ENCODE measurements at places on chromosomes 6 and 20.
A peak's percentile ranks its signal among the peaks of the same experiment; 100 is the strongest.

DNA sequence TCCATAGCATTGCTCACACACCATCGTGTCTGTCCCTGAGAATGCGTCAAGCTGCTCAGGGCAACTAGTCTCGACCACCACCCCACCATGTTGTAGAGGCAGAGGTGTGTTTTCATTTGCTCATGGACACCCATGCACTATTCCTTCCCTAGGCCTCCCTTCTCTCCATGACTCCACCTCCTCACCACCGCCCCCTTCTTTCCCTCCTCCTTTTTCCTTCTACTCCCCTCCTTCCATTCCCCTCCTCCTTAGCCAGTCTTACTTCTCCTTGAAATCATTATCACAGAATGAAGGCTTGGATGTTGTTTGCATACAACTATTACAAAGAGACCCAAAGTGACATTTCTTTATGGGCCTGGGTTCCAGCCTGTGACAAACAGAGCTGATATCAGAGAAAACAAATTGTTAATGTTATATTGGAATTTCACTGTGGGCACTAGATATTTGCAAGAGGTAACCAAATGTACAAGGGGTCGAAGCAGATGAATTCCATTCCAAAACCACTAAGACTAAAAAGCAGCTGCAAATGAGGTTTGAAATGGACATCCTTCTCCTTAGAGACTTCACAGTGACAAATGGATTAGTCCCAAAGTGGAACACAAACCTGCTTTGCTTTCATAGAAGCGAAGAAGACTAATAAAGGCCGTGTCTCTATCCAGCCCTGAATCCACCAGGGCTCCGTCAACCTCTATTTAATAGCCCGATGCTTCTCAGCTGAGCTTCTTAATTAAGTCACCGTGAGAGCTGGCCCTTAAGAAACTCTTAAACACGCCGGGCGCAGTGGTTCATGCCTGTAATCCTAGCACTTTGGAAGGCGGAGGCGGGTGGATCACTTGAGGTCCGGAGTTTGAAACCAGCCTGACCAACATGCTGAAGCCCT, 275.8 kb upstream of the SULF2 start:
- DNase-seq: no peak

- no peak for DNase-seq
Observed at GRCh38 chr20:33175123-33175522, 7.2 kb downstream of the BPIFA2 start.

- DNase-seq: no peak
Observed at GRCh38 chr6:17456711-17457110, 63.3 kb downstream of the CAP2 start.

GRCh38 chr20:38674092-38674764, 50.1 kb upstream of the SLC32A1 start:
- DNase-seq: peak; percentile 12
